ENCODE measurements at places on chromosomes 6 and 20. TPM values are rescaled to one million over a fixed set of nuclear protein-coding genes. Genes with fewer than 3 reads are reported as not detected.

Gene TREML2
- 0.72 TPM for total RNA-seq

- DNase-seq, result no peak
Observed at GRCh38 chr6:45756606-45757005, 259.1 kb downstream of the CLIC5 start.

GRCh38 chr20:51637241-51637640 lies 94.7 kb upstream of the NFATC2 start:
- DNase-seq, result no peak

DNA sequence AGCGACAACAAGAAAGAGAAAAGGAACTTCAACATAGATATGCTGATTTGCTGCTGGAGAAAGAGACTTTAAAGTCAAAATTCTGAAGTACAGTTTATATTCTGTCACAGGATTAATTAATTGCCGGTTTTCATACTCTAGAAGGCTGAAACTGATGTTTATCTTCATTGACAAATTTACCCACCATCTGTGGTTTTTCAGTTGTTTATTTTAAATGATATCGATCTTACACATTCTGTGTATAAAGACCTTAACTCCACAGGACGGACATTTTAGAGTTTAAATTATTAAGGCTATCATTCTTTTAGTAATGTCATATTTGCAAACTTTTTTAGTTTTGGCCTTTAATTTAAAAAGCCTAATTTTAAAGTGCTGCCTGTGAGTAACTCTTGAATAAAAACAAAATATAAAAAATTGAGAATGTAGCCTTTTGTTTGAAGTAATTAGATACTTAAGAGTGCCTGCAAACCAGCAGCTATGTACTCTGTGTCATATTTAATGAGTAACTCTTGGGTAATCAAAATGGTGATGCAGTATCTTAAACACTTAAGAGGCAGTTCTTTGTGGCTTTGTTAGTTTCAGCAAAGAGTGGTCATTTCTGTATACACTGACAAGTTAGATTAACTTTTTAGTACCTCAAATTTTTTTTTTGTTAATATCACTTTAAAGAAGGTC lies 59.3 kb downstream of the CDC5L start:
- no peak for DNase-seq

DNA sequence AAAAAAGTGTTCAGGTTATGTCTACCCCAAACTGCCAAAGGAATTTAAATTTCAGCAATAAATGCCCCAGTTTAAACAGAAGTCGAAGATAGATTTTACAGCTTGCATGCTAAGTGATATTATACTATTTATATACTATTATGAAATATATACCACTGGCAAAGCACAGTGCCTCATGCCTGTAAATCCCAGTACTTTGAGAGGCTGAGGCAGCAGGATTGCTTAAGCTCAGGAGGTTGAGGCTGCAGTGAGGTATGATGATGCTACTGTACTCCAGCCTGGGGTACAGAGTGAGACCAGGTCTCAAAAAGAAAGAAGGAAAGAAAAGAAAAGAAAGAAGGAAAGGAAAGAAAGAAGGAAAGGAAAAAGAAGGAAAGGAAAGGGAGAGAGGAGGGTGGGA lies 102.1 kb downstream of the MTFR2 start:
- DNase-seq, result peak; percentile 71
